ENCODE measurements at places on chromosomes 5 and 9.

DNA sequence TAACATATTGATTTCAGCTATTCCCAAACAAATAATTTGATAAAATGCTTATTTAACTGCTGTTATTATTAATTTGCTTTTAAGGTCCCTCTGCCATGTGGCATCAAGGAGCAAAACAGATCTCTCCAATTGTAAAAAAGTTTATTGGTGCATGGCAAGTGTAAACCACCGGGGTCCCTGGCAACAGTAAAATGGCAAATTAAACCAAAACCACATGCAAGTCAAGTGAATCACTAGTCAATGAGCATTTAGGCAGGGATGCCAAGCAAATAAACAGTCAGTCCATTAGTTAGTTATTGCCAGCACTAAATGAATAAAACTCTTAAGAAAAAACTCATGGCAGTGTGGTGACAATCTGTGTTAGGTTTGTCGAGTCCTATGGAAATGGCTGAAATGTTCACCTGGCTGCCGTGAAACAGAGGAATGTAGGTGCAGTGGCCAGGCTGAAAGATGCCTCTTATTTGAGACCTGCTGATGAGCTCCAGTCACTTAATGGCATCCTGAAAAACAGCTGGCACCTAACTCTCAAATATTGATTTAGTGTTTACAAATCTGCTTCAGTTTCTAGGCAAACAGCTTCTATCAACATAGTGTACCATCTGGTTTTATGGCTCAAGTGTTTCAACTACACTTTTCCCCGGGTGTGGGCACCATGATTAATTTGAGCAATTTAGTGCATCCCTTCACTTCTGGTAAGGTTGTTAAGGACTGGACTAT, 296.5 kb upstream of the ITGA1 start:
- peak; percentile 91 for DNase-seq

- no peak for DNase-seq
Measured at GRCh38 chr5:73899055-73899454, 273.1 kb downstream of the ARHGEF28 start.

DNA sequence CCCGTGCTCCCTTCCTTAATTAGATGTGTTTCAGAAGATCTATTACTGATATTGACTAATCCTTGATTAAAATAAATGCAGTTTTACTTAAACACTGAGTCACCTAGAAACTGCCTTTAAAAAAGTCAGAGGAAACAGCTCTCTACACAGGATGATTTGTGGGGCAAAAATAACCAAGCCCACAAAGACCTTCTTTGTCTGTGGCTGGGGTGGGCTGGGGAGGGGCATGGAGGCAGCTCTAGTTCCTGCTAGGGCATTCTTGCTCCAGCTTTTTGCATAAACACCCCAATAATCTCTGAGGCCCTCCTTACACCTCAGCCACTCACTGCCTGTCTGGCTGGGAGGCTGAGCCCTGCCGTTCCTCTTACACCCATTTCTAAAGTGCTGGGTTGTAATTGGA, 227.6 kb upstream of the DAP start:
- no peak for DNase-seq

GRCh38 chr5:45774528-45774927, 78.3 kb upstream of the HCN1 start:
- no peak for DNase-seq

DNA sequence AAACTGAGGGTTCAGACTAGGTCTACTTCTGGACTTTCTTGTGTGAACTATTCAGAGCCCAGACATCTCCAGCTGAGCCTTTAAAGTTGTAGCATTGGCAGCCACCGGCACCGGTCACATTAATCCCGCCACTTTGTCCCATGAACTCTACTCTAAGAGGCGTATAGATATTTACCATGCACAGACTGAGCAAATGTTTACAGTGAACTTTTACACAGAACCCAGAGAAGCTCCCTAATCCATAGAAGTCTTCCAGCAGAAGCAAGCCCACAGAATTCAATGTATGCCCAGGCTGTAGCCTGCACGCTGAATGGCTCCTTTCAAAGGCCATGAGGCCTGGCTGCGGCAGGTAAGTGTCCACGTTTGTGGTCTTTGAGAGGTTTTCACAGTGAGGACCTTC, 466.9 kb downstream of the ENC1 start:
- no peak for DNase-seq

- DNase-seq = peak; percentile 94
Measured at GRCh38 chr5:73443829-73444498, 4.6 kb downstream of the FOXD1 start.

- DNase-seq = no peak
Measured at GRCh38 chr9:20178679-20179078, 389.8 kb upstream of the SLC24A2 start.

DNA sequence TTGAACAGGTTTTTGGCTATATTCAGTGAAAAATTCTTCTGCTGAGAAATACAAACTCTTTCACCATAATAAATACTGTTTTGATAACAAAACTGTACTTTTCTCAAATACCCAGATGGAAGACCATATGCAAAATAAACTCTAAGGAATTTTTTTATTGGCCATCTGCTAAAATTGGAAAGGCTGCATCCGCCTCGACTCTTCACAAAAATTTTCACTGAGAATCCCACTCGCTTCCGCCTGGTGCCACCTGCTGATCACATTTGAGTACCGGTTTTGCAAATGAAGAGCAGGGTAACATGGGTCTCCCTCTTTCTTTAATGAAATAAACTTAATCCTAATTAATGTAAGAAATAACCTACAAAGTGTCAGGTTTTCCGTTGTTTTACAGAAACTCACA, 76.4 kb downstream of the TTLL11 start:
- no peak for DNase-seq

GRCh38 chr5:140214831-140215230, 39.8 kb downstream of the CYSTM1 start:
- DNase-seq = no peak

DNA sequence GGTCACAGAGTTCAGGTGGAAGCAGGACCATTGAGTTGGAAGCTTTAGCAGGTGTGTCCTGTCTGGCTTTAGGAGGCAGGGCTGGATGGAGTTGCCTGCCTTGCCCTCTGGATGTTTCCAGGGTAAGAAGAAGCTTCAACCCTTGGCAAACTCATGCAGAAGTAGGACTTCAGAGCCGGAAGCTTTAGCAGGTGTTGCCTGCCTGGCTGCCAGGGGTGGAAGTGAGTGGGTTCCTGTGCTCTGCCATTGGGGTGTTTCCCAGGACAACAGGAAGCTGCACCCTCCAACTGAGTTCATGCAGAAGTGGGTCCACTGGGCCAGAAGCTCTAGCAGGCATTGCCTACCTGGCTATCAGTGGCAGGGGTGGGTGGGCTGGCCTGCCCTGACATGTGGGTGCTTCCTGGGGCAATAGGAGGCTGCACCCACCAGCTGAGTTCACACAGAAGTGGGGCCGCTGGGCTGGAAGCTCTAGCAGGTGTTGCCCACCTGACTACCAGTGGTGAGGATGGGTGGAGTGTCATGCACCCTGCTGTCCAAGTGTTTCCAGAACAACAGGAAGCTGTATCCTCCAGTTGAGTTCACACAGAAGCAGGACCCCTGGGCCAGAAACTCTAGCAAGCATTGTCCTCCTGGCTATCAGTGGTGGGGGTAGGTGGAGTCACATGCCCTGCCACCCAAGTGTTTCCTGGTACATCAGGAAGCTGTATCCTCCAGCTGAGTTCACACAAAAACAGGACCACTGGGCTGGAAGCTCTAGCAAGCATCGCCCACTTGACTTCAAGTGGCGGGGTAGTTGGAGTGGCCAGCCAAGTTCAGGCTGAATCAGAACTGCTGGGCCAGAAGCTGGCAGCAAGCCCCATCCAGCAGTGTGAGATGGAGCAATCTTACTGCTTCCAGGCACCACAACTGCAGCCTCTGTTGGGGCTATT, 24.6 kb downstream of the LOX start:
- DNase-seq = no peak

- no peak for DNase-seq
Measured at GRCh38 chr5:123287881-123288280, 135.3 kb downstream of the CEP120 start.

- no peak for DNase-seq
Measured at GRCh38 chr9:135901031-135901758, 6.2 kb downstream of the CAMSAP1 start.

DNA sequence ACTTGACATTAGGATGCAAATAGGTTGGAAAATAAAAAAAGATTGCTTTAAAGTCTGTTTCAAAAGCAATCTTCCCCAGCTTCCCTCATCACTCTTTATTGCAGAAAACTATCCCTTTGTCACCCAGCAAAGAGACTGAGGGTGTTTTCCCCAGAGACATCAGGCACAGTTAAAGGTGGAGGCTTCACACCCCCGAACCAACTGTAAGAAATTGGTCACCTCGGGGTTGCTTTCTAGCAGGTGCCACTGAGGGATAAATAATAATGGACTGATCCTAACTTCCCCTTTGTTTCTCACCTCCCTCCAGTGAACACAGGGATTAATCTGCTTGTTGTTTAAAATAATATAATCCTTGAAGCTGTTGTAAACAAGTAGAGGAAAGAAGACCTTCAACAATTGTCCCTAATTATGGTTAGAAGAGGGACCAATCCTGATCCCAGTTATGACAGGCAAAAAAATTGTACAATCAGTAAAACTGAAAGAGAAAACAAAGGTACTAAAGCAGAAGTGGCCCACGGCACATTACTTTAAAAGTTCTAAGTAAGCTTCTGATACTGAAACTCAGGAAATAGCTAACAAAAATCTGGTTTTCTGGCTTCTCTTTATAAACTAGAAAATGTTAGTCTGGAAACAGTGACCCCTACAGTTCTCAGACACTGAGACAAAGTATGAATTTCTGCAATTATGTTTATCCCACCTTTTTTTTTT, 6.6 kb upstream of the PCSK1 start:
- DNase-seq = no peak

DNA sequence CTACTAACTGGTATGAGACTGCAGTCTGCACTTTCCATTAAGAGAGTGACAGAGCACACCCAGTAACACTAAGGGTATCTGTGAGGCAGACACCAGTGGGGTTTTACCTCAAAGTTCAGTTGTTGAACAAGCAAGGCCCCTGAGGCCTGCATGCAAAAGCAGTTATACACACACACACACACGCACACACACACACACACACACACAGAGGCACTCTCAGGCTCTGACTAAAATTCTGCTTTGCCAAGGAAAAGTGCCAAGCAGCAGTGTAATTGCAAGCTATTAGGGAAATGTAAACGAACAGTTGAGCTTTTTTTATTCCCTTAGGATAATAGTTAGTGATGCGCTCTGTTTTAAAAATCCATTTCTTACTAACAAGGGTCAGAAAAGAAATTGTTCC, 377.1 kb downstream of the SPOCK1 start:
- DNase-seq = peak; percentile 7

GRCh38 chr5:156685481-156685880, 164.6 kb upstream of the PPP1R2B start:
- DNase-seq = no peak

- no peak for DNase-seq
Measured at GRCh38 chr9:26462751-26463150, 429.9 kb downstream of the CAAP1 start.

GRCh38 chr9:132539096-132539495, 43.3 kb upstream of the BARHL1 start:
- no peak for DNase-seq

DNA sequence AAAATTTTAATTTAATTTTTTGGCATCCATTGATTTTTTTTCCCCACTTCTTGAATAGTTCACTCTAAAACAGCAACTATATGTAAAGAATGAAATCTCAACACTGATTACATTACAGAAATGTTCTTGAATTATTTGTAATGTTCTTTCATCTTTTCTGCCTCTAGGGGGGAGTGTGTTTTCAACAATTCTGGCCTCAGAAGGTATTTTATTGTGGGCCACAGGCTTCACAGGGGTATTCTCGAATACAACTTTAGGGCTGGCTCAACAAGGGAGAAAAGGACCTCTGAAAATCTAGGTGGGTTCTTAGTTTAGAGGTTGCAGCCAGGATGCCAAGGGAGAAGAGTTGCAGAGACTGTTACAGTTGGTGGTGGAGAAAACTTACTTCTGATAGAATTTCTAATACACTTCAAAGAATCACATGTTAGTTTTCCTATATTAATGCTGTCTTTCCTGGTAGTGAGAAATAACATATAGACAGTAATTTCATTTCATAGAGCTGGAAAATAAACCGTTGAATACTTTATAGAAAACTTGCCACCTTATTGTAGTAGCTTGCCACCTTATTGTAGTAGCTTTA, 3.6 kb upstream of the NPR3 start:
- DNase-seq = no peak

- peak; percentile 73 for DNase-seq
Measured at GRCh38 chr5:50744776-50745175, 78.3 kb downstream of the PARP8 start.

Measured in NCI-H146 (cell line).